Upper lobe of left lung (tissue), 6 donors: ENCODE measurements at places on chromosomes 5 and 9. TPM values are rescaled to one million over a fixed set of nuclear protein-coding genes. Genes with fewer than 3 reads are reported as not detected.

GRCh38 chr9:121328476-121328875 is 41.6 kb downstream of the STOM start:
- DNase-seq, result no peak

SV2C gene
- total RNA-seq, result not detected

DNA sequence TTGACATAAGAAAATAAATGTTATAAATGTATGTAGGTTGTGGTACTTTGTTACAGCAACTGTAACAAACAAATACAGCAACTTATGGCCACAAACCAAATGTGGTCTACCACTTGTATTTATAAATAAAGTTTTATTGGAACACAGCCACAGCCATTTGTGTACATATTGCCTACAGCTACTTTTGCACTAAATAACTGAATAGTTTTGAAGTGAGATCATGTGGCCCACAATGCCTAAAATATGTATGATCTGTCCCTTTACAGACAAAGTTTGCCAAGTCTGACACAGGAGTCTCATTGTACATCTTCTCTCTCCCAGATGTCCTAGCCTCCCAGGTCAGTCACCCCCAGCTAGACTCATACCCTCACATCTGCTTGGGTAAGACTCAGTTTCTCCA is 283.6 kb upstream of the PRDM9 start:
- DNase-seq, result no peak

- DNase-seq, result no peak
Measured at GRCh38 chr5:128553747-128554146, 15.7 kb upstream of the FBN2 start.

BARHL1 gene
- not detected for total RNA-seq

PPP2R2B gene
- 3.1 TPM for total RNA-seq

DNA sequence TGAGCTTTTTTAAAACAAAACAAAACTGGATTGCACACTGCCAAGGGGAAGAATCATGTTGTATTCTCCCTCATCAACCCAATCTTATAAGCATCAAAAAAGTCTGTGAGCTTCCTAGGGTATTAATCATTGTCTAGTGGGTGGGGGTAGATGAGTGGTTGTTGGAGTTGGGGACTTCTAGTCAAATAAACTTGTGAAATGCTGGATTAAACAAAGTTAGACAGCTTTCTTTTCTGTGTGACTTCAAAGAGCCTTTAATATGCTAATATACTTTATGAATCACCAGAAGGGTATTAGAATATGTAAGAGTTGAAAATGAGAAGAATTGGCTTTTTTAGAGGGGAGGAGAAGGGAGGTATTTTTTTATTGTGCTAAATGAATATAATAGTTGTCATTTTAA is 87.7 kb downstream of the GALNT10 start:
- no peak for DNase-seq

PTRH1 gene
- total RNA-seq, result 17.3 TPM

DNA sequence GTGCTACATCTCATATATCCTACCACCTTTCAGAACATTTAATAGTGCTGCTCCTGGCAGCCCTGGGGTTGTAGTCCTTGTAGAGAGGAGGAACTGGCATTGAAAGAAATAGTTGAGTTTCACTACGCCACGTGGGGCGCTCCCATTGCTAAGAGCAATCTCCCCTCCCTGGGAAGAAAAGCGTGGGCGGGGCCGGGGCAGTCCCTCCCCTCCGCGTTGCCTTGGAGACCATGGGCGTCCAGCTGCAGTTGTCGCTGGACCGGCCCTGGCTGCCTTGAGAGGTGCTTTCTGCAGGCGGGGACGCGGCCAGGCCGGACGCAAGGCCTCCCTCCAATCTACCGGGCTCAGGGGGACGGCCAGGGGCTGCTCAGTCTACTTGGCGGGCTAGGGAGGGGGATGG is 368 bp upstream of the CCDC180 start:
- DNase-seq, result peak; percentile 87

TLR4 gene
- total RNA-seq, result 48.2 TPM

- DNase-seq, result no peak
Measured at GRCh38 chr5:96348536-96348935, 84.5 kb downstream of the PCSK1 start.

DNA sequence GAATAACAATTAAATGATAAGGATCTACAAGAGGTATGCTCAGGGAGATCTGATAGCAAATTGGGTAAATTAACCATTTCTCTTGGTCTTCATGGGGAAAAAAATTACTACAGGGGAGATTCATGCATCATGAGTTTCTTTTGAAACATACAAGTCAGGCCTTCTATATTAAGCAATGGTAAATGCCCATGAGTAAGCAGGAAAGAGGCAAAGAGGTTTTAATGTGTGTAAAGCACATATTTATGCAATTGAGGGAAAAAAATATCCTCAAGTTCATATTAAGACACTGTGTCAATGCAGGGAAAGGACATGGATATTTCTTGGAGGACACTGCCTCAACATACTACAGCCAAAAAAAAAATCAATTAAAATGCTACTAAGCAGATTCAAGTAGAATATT is 73.4 kb upstream of the NR4A3 start:
- no peak for DNase-seq

PCSK5 gene
- total RNA-seq, result 16.8 TPM

DNA sequence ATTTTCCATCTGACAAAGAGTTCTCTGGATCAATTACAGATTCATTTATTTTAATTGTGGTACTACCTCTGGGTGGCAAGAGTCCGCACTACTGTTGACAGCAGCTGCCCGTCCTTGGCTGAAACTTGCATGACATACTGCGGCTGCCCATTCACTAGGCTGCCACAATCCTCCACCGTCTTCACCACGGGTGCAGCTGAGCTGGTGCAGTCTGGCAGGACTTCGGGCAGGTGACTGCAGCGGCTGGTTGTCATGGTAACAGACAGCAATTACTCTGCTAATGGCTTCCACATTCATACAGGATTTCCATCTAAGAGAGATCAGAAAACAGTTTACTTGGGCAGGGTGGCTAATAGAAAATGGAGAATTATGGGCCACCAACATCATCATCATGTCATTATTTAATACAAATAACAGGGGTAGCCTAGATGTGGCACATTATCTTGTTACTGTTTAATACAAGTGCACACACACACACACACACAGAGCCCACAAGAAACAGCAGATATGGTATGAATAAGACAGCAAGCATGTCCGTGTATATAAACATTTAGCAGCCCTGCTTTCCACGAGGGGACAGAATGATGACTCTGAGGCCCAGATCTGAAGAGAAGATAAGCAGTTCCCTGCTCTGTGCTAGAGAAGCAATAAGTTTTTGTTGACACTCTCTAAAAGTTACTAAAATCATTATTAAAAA is 112.3 kb downstream of the MARCHF3 start:
- peak; percentile 57 for DNase-seq

DNA sequence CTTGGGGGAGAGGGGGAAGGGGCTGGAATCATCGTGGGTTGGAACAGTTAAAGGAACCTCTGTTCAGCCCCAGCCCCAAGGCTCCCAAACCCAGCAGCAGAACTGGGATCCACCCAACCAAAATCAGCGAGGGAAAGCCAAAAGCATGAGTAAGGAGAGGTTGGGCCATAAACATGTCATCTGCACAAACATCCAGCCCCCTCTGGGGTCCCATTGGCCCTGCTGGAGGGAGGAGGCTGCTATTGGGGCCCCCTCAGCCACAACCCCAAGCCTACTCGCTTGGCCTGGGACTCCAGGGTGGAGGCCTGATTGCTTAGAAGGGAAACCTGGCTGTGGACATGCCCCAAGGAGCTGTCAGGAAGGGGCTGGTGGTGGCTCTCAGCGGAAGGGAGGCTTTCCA is 154.9 kb downstream of the FGF18 start:
- no peak for DNase-seq

GRCh38 chr9:27545471-27545870 is 15.9 kb upstream of the MOB3B start:
- DNase-seq, result no peak

ITK gene
- total RNA-seq, result 7.3 TPM

THBS4 gene
- 1.2 TPM for total RNA-seq

DMRT2 gene
- 0.84 TPM for total RNA-seq

DNA sequence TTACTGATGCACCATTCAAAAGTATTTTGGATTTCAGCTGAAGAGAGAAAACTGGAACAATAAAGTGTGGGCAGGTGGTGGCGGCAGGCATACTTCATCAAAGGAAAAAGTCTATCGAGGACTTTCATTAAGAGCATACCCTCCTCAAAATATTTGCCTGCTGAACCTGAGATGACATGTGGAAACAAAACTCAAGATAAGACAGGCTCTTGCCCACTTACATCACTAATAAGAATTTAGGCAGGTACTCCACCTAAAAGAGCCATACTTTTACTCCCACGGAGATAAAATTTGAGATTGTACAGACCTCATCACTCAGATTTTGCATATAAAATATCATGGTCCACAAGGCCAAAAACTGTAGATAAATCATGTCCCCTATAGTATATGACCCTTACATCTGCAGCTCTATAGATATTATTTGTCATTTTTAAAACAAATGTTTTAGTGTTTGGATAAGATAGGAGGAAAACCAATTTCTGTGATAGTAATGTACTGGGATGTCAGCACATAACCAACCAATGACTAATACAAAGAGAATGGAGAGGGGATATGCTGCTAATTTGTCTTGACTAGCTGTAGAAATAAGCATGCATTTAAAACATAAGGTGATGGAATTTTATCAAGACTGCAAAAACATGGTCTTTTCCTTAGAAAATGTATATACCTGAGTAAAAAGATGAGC is 730.6 kb upstream of the ZNF608 start:
- DNase-seq, result no peak

FOXD4 gene
- 0.30 TPM for total RNA-seq

DAB2IP gene
- 80.6 TPM for total RNA-seq

DNA sequence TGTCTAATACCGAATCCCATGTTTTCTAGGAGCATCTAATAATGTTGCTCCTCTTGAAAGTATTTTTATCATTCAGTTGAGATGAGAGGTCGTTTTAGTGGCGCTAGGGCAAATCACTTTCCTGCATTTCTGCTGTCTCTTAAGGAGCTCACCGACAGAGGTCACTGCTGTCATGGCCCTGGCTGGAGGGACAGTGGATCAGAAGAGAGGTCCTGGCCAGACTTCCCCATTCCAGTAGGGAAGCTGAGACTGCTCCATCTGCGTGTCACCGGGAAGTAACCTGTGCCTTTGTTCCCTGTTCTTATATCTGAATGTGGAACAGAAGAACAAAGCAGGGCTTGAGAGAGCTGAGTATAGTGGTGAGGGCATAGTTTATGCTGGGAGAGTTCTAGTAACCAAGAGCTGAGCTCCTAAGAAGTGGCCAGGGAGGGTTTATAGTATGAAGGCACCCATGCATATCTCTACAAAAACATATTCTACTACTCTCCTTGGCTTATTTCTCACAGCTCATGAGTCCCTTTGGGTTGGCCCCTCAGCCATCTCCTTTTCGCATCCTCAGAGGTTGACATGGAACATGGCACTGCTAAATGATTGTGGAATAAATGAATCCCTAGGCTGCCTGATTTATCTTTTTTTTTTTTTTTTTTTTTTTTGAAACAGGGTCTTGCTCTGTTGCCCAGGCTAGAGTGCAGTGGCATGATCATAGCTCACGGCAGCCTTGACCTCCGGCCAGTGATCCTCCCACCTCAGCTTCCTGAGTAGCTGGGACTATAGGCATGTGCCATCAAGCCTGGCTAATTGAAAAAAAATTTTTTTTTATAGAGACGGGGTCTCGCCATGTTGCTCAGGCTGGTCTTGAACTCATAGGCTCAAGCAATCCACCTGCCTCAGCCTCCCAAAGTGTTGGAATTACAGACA is 27.2 kb downstream of the ATP6V0E1 start:
- no peak for DNase-seq

DNA sequence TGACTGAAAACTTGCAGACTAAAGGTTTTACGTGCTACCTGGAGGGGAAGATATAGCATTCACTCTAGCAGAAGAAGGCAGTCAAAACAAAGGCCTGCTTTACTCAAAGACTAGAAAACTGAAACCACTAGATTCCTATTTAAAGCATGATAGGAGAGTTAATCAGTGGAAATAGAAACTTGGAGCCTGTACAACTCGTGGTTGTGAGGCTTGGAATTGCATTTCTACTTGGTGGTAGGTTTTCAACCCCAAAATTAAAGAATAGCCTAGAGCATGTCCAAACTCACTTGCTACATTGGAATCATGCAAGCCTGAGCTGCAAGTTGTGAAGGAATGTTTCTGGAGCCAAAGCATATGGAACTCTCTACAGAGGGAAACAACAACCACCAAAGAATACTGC is 1526.4 kb upstream of the NUDT12 start:
- DNase-seq, result no peak

- DNase-seq, result no peak
Measured at GRCh38 chr5:164048359-164048926, 543.0 kb downstream of the MAT2B start.

DNA sequence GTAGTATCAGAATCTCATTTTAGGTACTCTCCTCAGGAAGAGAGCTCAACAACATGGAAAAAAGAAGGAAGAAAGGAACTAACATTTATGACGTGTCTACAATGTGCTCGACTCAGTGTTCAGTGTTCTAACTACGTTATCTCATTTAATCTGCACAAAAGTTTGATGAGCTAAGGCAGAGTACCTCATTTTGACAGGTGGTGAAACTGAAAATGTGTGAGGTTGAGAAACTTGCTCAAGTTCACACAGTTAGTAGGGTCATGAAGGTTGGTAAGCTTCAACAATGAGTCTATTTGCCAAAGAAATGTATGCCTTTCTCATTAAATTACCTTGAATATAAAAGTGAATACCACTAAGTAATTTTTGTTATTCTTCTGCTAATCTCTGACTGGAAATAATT is 165.1 kb downstream of the CAAP1 start:
- DNase-seq, result no peak

DNA sequence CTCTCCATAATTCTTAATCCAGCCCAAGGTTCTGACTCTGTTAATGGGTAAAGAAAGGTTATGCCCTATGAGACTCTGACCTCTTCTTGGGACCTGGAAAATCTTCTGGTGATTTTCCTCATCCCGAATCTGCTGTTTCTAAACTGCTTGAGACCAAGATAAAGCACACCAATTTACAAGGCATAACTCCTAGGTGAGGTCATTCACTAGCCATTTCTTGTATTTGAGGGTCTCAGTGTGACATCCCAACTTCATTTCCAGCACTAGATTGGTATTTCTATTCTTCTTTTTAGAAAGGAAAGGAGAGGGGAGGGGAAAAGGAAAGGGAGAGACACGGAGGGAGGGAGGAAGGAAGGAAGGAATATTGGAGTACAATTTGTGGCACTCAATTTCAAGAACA is 51.6 kb downstream of the SLC1A1 start:
- DNase-seq, result no peak
